ENCODE measurements at places on chromosomes 5 and 9.

DNA sequence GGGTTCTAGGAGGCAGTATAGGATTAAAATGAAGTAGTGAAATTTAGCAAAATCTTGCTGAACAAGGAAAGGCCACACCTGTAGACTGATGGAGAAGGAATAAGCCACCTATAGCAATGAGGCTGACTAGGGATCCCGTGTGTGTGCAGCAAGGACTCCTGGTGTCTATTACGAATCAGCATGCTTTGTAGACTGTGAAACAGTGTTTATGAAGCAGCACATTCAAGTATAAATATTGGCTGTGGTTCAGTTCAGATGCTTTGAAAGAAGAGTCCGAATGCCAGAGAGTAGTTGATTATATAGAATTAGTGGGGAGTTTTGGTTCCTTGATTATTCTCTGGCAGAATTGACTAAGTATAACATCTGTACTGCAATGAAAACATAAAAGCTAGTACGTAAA, 41.8 kb downstream of the CAST start:
- no peaks in the 10 kb centered on the region for H3K36me3 ChIP-seq
- H3K4me3 ChIP-seq, result peak overlapping the region; percentile 71
- H3K27me3 ChIP-seq, result no peaks in the 10 kb centered on the region
- H3K27ac ChIP-seq, result no peak overlapping the region

DNA sequence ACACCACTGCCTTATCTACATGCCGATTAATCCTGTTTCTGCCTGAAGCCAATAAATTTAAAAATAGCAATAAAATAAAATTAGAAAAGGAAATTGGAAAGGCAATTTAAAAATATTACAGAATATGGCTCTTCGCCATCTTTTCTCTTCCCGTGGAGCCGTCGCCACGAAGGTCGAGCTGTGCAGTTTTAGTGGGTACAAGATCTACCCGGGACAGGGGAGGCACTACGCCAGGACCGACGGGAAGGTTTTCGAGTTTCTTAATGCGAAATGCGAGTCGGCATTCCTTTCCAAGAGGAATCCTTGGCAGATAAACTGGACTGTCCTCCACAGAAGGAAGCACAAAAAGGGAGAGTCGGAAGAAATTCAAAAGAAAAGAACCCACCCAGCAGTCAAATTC, 41.7 kb upstream of the SMC5 start:
- no peak overlapping the region for H3K27ac ChIP-seq
- no peak for DNase-seq

DNA sequence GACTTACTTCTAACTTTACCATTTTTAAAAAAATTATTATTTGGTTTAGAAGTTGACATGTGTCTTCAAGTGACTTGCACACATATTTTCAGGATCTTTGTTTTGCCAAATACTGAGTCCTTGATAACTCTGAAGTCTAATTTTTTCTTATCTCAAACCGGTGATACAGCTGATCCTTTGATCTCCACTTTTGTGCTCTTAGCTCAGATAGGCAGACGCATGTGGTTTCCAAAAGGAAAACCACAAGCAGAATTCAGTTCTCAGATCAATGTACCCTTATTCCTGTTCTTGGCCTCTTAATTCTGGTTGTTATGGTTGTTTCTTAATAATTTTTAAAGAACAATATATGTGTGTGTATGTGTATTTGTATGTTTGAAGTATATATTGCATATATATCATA, 238.3 kb upstream of the EDIL3 start:
- H3K4me1 ChIP-seq, result no peaks in the 10 kb centered on the region
- DNase-seq, result no peak
- H3K27ac ChIP-seq, result no peak overlapping the region
- no peaks in the 10 kb centered on the region for H3K27me3 ChIP-seq
- no peaks in the 10 kb centered on the region for H3K36me3 ChIP-seq
- no peak overlapping the region for H3K4me3 ChIP-seq

- H3K36me3 ChIP-seq, result no peaks in the 10 kb centered on the region
- DNase-seq, result no peak
- no peak overlapping the region for H3K27ac ChIP-seq
- no peaks in the 10 kb centered on the region for H3K4me1 ChIP-seq
- H3K4me3 ChIP-seq, result no peak overlapping the region
- no peaks in the 10 kb centered on the region for H3K27me3 ChIP-seq
These were observed 311.5 kb upstream of the TARS1 start for GRCh38 chr5:33129309-33129708.

- no peak overlapping the region for H3K27ac ChIP-seq
- no peak overlapping the region for H3K4me3 ChIP-seq
- H3K36me3 ChIP-seq, result no peaks in the 10 kb centered on the region
These were observed 474.9 kb upstream of the CDH10 start for GRCh38 chr5:25119650-25120049.

GRCh38 chr9:91103931-91104330, 257.8 kb downstream of the AUH start:
- no peak overlapping the region for H3K4me3 ChIP-seq
- H3K4me1 ChIP-seq, result no peaks in the 10 kb centered on the region

Data from Karpas-422 (cell line).